LoVo (cell line): ENCODE measurements at places on chromosomes 1 and 21.
A peak's percentile ranks its signal among the peaks of the same experiment; 100 is the strongest.

DNA sequence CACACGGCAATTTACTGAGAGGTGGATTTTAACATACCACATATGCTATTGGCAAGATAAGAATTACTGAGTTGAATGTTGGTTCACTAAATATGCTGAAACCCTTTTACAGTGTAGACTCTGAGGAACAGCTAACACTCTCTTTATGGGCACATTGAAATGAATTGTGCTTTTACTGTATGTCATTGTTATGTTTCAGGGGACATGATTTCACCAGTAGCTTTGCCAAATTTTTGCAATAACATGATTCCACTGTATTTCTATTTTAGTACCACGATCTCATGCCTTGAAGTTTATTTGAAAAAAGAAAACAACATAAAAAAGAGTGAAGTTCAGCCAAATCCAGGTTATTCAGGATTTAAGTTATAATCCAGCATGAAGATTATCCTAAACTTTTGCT is 188.5 kb downstream of the HLX start:
- no peak for DNase-seq

- DNase-seq: peak; percentile 74
These were observed 6.0 kb upstream of the UBL4B start for GRCh38 chr1:110106013-110106941.

DNA sequence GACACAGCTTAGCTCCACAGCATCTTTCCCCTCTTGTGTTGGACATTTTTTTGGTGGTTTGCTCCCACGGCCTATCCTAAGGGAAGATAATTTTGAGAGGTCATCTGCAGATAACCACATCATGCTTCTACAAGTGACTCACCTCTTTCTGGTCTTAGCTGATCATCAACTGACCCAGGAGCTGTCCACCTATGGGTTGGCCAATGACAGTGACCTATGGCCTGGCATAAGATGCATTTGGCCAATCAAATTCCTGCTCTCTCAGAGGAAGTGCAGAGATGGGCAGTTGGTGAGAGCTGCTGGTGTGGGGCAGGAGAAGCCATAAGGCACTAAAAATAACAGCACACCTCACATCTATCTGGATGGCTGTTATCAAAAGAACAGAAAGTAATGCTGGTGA is 100.0 kb upstream of the CLDN14 start:
- DNase-seq: no peak

DNA sequence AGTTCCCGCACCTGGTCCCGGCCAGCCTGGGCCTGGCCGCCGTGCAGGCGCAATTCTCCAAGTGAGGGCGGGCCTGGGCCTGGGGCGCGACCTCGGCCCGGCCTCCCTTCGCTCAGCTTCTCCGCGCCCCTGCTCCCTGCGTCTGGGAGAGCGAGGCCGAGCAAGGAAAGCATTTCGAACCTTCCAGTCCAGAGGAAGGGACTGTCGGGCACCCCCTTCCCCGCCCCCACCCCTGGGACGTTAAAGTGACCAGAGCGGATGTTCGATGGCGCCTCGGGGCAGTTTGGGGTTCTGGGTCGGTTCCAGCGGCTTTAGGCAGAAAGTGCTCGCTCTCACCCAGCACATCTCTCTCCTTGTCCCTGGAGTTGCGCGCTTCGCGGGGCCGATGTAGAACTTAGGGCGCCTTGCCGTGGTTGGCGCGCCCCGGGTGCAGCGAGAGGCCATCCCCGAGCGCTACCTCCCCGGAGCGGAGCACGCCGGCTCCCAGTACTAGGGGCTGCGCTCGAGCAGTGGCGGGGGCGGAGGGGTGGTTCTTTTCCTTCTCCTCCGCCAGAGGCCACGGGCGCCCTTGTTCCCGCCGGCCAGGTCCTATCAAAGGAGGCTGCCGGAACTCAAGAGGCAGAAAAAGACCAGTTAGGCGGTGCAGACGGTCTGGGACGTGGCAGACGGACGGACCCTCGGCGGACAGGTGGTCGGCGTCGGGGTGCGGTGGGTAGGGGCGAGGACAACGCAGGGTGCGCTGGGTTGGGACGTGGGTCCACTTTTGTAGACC is 1.2 kb downstream of the OLIG1 start:
- no peak for DNase-seq

DNA sequence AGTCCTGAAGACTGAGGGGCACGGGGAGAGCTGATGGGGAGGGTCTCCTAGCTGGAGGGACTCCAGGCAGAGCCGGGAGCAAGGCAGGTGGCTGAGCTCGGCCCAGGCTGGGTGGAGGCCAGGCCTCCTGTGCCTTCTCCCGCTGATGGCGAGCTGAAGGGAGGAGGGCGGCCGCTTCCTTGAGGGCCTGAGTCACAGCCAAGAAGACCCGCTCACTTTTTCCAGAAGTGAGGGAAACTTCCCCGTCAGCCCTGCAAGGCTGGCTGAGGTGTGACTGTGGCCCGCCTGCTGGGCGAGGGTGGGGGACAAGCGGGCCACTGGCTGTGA is 1.7 kb upstream of the VWA1 start:
- DNase-seq: no peak

- DNase-seq: no peak
These were observed 58.5 kb downstream of the PALMD start for GRCh38 chr1:99704356-99704816.

- DNase-seq: no peak
These were observed 44.0 kb downstream of the TRAF5 start for GRCh38 chr1:211370669-211371068.
